ENCODE measurements at places on chromosomes 5 and 9. TPM values are rescaled to one million over a fixed set of nuclear protein-coding genes. Genes with fewer than 3 reads are reported as not detected.

GRCh38 chr5:1235379-1235778 is 10.2 kb downstream of the SLC6A18 start:
- DNase-seq = no peak

- no peak for DNase-seq
Measured at GRCh38 chr5:91885291-91886265, 502.5 kb upstream of the ARRDC3 start.

DNA sequence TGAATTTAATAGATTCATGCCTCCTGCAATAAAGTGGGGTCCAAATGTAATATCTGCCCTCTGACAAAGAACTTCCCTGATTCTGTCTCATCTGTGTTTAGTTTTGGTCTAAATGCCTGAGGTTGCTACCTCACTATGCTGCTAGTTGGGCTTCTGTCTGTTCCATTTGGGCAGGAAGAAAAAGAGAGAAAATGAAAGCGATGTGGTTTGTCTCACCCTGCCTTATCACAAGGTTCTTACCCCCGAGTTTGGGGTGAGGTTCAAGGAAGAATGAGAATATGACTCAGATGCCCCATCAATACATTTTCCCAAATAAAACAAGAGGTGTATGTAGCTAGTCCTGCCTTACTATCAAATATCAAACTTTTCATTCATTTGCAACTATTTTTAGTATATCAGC is 132.1 kb upstream of the MTAP start:
- DNase-seq = no peak

GRCh38 chr5:154465169-154465568 is 12.9 kb downstream of the HAND1 start:
- no peak for DNase-seq

DNA sequence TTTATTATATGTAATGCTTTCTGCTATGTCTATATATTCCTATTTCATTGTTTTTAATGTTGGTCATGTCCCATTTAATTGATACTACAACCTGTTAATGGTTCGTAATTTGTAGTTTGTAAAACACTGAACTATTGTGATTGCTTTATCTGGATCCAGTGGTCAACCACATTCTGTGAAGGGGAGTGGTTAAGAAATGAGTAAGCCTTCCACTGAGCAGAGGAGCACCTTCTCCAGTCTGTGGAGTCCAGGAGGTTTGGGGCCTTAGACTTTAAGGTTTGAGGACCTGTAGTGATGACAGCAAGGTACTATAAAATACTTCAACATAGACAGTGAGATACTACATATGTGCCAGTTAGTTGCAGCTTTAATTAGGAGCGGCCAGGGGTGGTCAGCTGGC is 67.7 kb upstream of the RAD23B start:
- DNase-seq = no peak

PCDHB14 gene
- 15.4 TPM for polyA plus RNA-seq

DNA sequence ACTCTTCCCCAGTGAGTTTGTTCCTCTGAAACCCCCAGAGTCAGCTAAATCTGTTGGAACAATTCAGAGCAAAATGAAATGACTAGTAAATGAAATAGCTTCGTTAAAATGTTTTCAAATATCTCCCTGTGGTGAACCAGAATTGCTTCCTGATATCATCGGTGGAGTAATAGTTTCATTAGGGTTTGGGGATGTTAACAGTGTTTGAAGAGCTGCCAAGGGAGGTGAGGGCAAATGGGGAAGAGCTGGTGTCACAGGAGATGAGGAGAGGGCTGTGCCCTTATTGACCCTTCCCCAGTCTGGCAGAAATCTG is 4.3 kb upstream of the C7 start:
- no peak for DNase-seq

Data from spinal cord (tissue), 10 donors.